NCI-H1694 (cell line): ENCODE measurements at places on chromosomes 2 and 18.

DNA sequence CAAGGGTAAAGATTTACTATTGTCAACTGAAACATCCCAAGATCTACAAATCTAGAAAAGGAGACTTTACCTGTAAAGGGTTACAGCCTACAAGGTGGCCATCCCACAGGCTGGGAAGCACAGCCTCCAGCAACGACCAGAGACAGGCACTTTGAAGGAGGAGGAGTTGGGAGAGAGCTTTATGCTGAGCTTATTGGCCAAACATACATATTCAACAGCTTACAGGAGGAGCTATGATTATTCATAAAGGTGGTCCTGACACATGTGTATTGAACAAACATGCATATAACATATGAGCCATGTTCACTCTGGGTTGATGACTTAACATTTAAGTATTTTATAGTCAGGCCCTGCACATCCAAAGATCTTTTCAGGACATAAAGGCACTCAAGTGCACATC is 11.1 kb upstream of the ABCA12 start:
- DNase-seq = no peak

DNA sequence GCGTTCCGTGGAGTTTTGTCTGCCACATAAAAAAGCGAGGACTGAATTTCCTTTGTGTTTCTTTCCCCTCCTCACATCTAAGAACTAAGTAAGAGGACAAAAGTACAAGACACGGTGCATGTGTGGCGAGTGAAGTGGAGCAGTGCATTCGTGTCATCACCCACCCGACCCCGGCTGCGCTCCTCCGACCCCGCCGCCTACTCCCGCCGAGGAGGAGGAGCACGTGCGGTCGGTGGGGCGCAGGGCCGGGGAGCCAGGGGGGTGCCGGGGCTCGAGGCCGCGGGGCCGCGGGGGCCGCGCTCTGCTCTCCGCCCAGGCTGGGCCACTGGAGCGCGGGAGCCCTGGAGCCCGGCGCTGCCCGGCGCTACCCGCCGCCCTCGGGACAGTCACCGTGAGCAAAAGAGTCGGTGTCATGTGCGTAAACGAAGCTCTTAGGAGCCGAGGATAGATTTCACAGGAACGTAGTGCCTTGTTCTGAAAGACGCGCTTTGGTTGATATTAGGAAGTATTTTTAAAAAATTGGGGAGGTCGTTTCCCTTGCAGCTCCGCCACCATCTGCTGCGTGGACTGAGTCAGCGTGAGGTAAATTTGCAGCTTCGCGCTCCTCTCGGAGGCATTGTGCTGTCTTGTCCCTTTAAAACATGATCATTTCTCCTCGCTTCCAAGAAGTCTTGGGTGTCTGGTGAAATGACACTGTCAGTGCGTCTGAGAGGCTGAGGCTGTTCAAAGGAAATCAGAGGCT is 11.0 kb downstream of the TBR1 start:
- DNase-seq = no peak

- no peak for DNase-seq
These were observed 319 bp downstream of the ZSCAN30 start for GRCh38 chr18:35289727-35290093.

- no peak for DNase-seq
These were observed 4.2 kb downstream of the TFPI start for GRCh38 chr2:187549951-187550555.

DNA sequence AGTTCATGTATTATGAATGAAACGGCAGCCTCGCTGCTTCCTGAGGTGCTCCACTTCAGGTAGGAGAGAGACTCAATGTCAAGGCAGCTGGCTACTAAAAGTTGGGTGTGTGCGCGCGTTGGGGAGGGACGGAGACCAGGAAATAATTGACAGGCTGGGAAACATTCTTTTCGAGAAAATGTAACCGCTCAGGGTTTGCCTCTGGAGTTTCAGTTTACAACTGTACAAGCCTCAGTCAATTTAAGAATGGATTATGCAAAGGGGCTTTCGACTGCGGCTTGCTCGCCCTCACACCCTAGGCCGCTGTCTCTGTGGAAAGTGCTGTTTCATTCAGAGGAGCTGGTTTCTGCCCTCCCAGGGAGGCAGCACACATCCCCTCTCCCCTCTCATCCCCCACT is 4.4 kb upstream of the SPRED2 start:
- no peak for DNase-seq

DNA sequence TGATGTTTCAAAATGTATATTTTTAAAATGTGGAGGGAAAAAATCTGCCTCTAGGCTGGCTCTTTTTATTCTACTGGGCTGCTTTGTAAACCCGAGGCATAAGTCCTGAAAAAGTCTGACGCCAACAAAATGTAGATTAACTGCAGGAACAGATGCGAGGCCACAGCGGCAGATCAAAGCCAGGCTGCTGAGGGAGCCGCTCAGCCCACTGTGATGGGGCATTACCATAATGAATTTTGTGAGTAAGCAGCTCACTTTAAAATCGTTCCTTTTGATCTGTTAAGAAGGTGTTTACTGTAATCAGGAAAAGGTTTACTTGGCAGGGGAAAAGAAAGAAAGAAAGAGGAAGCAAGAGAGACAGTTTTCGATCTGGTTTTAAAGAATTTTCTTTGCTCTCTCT is 269.0 kb downstream of the ICOS start:
- DNase-seq = no peak

GRCh38 chr2:24354957-24355356 is 5.4 kb downstream of the ITSN2 start:
- DNase-seq = no peak
